ENCODE measurements at places on chromosomes 5 and 9. TPM values are rescaled to one million over a fixed set of nuclear protein-coding genes. Genes with fewer than 3 reads are reported as not detected.
A peak's percentile ranks its signal among the peaks of the same experiment; 100 is the strongest.

GRCh38 chr9:133768371-133768858 is 30.3 kb upstream of the SARDH start:
- DNase-seq, result no peak

GRCh38 chr5:171366645-171367044 is 21.0 kb upstream of the NPM1 start:
- no peak for DNase-seq

GRCh38 chr5:42404366-42404765 is 18.9 kb upstream of the GHR start:
- no peak for DNase-seq

GRCh38 chr5:31824869-31825517 is 186.1 kb downstream of the PDZD2 start:
- DNase-seq, result peak; percentile 15

DNA sequence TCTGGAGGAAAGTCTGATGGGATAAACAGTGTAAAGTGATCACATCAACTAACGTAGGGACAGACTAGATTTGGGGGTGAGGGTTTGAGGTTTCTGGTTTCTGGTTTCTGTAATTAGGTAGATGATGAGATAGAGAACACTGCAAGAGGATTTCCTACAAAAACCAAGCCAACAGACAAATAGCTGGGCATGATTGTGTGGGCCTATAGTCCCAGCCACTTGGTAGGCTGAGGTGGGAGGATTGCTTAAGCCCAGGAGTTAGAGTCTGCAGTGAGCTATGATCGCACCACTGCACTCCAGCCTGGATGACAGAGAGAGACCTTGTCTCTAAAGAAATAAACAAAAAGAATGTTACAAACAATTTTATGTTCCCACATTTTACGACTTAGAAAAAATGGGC is 34.4 kb upstream of the RNU6ATAC start:
- no peak for DNase-seq

DNA sequence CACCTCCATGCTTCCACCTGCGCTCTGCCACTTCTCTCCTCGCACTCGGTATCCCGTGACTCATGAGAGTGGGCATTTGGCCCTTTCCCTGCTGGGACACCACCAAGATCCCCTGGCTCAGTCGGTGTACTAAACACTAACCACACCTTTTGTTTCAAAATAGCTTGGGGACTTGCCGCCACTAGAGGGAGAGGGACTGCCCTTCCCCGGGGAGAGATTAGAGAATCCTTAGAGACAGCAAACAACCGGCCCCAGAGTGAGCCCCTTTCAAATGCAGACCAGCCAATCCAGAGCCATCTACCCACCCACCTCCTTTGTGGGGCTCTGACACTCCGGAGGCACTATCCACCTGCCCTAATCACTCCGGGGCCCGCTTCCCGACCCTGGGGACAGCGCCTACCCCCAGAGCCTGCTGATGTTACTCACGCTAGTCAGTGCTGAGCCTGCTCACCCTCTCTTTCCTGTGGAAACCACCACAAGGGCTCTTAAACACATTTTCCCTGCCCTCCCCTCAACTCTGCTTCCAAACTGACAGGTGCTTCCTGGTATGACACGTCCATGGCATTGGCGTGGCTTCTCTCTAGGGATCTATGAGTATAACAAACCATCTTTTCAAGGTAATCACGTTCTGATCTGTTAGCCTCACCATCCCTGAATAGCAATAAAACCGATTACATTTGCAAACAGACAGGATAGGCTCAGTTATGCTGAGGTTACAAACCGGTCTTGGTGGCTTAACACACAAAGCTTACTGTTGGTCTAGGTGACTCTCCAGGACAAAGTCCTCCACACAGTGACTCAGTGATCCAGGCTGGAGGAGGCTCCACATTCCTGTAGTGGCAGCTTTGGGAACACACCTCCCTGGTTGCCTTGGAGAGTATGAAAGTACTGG is 180.1 kb upstream of the MVB12B start:
- no peak for DNase-seq

- DNase-seq, result no peak
These were observed 179.6 kb upstream of the GLRA1 start for GRCh38 chr5:152104211-152104610.

FSTL4 gene
- 0.91 TPM for polyA plus RNA-seq

AQP7 gene
- polyA plus RNA-seq, result 24.4 TPM

IRF1 gene
- 16.2 TPM for polyA plus RNA-seq

PPP3R2 gene
- polyA plus RNA-seq, result not detected

NAA35 gene
- polyA plus RNA-seq, result 41.1 TPM

TAF11L5 gene
- not detected for polyA plus RNA-seq

NUTM2G gene
- polyA plus RNA-seq, result 1.1 TPM
